T-helper 9 cell (primary cell): ENCODE measurements at places on chromosomes 4 and X.

GRCh38 chr4:128388796-128389195 lies 101.2 kb upstream of the PGRMC2 start:
- DNase-seq = no peak

DNA sequence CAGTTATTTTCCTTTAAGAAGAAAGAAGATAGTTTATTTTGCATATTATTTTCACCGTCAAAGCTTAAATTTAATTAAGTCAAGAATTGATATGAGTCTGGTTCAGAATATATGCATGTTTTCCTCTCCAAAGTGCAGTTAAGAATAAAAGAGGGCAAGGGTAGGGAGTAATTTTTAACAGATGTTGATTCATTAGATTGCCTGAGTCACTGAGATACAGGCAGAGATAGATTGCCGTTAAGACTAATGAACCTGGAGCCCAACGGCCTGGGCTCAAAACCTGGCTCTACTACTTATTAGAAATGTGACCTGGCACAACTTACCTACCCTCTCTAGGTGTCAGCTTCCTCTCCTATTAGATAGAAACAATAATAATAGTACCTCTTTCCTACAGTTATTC lies 1037.4 kb upstream of the PABPC4L start:
- DNase-seq = no peak

GRCh38 chrX:69457756-69458155 lies 46.4 kb upstream of the NALF2 start:
- DNase-seq = no peak

GRCh38 chr4:151738720-151739517 lies 21.9 kb downstream of the GATB start:
- no peak for DNase-seq

DNA sequence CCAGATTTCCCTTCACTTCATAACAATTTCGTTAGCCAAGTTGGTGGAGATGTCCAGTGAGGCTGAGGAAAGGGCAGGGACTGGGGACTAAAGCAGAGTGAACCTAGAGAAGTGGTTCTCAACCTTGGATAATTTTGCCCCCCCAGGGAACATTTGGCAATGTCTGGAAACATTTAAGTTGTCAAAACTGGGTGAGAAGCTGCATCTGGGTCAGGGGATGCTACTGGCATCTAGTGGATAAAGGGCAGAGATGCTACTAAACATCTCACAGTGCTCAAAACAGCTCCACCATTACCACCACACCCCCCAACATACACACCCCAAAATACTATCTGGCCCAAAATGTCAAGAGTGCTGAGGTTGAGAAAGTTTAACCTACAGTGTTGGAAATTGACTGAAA lies 32.0 kb upstream of the FGF16 start:
- DNase-seq = no peak

DNA sequence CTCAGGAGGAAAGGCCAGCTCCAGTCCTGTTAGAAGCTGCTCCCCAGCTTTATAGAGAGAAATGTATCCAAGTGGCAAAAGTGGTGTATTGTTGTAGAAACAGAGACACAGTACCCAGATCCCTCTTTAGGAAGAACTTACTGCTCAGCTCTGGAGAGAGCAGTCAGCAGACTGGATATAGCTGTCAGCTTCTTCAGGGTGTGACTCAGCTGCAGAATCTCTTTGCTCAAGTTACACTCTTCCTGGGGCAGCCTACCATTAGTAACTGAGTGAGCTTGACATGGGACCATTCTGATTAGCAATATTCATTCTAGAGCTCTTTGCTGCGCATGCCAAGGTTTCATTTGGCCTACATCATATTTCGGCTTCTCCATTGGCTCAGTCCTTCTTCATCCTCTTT lies 40.5 kb downstream of the ATP1B4 start:
- no peak for DNase-seq

DNA sequence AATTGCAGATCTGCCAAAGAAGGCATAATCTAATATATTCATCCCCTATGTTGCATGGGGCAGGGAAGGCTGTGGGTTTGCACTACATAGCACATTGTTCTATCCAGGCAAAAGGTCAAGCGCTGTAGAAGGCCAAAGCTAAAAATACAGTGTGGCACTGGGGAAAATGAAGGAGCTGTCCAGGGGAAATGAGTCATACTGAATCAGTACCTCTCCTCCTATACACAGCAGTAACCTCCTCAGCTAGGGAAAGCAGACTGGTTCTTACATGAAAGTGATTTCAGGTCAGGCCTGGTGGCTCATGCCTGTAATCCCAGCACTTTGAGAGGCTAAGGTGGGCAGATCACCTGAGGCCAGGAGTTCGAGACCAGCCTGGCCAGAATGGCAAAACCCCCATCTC lies 31.0 kb upstream of the SLC25A4 start:
- no peak for DNase-seq

DNA sequence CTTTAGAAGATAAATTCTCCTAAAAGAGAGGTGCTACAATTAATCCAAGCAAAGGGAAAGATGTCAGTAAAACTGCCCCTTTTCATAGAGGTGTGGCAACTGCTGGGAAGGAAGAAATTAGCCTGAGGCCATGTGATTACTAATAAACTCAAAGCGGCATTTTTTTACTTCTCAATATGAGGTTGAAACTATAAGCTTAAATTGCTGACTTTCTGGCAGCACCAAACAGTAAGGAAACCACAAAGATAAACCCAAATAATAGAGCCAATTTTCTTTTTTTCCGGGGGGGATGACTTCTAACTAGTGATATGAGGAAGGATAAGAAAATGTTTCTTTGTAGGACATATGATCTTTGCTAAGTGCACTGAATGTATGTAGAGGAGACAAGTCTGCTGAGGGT lies 30.9 kb downstream of the AR start:
- DNase-seq = no peak

DNA sequence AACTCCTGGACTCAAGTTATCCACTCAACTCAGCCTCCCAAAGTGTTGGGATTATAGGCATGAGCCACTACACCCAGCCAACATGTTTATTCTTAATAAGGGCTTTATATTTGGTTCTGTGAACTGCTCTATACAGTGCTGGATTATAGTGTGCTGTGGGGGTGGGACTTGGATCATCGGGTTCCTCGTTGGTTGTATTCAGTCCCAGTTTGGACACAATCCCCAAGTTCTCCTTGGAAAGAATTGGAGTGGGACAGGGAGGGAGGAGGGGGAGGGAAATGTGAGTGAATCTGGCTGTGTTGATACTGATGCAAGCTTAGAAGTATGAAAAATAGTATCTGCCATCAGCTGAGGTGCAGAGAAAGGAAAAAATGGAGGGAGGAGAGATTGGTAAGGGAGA lies 121.3 kb downstream of the KIT start:
- no peak for DNase-seq

- DNase-seq = no peak
Measured at GRCh38 chr4:26050212-26050643, 136.2 kb downstream of the SMIM20 start.
